ENCODE measurements at places on chromosomes 1 and 21.

- no peak for DNase-seq
Observed at GRCh38 chr1:160069460-160070231, at the start of gene KCNJ10. Gene KCNJ10, minus strand, starts transcription at chr1:160070160. Its CDS starts 27,628 bp downstream, at chr1:160042532.

- DNase-seq, result no peak
Observed at GRCh38 chr1:8378178-8378577, 60.3 kb downstream of the SLC45A1 start.

- no peak for DNase-seq
Observed at GRCh38 chr1:62912028-62912638, 128.2 kb downstream of the ATG4C start.

DNA sequence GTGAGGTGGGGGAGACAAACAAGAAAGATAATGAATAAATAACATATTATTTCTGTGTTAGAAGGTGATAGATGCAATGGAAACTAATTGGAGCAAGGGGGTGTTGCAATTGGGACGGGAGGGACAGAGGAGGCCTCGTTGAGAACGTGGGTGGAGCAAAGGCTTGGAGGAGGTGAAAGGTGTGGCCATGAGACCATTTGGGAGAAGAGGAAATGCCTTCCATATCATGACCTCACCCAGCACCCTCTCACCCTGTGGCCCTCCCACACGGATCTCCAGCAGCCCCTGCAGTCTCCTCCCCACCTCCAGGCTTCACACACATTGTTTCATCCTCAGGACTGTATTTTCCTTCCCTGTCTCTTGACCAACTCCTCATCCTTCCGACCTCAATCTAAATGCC lies 85.3 kb upstream of the ARHGAP29 start:
- DNase-seq, result no peak

- no peak for DNase-seq
Observed at GRCh38 chr1:80021891-80022290, 1015.4 kb upstream of the ADGRL4 start.

- DNase-seq, result no peak
Observed at GRCh38 chr1:99580451-99580850, 65.5 kb upstream of the PALMD start.

GRCh38 chr1:247535402-247535801 lies 838 bp downstream of the OR2C3 start:
- DNase-seq, result no peak

- DNase-seq, result no peak
Observed at GRCh38 chr21:25456672-25457071, 150.6 kb downstream of the MRPL39 start.

DNA sequence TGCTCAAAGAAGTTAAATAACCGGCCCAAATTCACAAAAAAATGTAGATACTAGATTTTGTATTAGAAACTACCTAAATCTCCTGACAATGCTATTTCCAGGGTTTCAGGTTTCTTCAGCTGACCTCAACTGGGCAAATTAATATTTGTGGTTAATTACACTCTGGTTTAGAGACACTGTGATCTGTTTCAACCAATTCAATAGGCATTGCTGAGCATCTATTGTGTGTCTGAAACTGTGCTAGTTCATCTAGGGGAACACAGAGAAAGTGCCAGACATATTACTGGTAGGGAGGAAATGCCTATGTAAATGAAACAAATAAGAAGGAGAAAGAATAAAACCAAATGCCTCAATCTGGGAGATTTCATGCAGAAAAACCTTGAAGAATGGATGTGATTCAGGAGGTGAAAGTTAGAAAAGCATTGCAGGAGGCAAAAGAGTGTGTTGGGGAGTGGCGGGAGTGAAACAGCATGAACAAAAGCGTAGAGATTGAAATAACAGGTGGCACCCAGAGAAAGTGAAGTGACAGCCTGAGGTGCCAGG lies 51.3 kb upstream of the IVNS1ABP start:
- no peak for DNase-seq

DNA sequence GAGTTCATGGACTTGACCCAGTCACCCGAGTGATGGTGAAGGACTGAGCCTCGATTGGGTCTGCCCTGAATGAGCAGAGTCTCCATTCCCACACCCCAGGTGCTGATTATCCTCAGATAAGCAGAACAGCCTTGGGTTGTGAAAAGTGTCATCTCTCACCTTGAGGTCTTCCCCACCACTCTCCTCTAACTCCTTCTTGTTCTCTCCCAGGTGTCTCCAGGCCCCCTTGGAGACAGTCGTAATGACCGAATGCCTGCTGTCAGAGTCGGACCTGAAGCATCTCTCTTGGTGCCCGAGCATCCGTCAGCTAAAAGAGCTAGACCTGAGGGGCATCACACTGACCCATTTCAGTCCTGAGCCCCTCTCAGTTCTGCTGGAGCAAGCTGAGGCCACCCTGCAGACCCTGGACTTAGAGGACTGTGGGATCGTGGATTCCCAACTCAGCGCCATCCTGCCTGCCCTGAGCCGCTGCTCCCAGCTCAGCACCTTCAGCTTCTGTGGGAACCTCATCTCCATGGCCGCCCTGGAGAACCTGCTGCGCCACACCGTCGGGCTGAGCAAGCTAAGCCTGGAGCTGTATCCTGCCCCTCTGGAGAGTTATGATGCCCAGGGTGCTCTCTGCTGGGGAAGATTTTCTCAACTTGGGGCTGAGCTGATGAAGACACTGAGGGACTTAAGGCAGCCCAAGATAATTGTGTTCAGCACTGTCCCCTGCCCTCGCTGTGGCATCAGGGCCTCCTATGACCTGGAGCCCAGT lies 3.4 kb downstream of the PRAMEF12 start:
- DNase-seq, result no peak

DNA sequence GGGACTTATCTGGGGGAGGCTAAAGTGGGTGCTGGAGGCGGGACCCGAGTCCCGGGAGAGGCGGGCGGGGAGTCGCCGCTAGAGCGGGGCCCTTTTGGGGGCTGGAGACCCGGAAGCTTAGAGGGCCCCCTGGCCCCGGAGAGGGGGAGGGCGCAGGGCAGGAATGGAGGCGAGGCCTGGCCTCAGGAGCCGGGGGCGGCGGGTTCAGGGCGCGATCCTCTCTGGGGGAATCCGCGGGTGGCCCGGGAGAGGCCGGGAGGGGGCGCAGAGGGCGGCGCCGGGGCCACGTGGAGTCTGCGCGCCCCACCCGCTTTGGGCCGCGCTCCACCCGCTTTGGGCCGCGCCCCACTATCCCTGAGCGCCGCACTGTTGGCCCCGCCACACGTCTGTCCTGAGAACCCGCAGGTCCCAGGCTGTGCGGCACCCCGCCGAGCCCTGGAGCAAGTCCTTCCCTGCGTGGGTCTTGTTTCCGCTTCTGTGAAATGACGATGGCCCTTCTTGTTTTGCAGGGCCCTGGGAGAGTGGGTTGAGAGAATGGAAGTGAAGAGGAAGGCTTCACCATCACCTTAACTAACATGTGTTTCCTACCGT lies 84.4 kb downstream of the NKAIN1 start:
- peak; percentile 5 for DNase-seq

- no peak for DNase-seq
Observed at GRCh38 chr1:233090746-233091494, 140.5 kb downstream of the NTPCR start.

- no peak for DNase-seq
Observed at GRCh38 chr1:172948457-172948856, 102.3 kb downstream of the TNFSF18 start.

DNA sequence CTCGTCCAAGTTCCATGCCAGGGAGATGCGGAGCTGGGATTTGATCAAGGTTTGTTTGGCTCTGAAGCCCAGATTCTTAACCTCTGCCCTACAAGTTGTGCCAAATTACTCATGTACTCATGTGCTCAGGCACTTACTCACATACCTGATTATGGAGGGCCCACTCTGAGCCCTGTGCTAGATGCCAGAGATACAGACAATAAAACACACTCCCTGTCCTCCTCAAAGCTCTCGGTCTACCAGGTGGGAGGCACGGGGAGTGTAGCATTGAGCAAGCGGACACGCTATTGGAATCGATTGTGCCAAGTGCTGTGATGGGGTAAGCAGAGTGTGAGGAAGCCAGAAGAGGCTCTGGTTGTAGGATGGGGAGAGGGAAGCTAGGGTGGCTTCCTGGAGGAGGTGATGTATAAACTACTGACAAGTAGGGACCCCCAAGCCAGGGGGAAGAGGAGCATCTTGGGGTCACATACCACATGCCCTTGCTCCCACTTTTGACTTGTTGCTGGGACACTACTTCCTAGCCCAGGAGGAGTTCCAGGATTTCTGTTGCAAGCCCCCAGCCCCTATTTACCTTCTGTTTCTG lies 49.8 kb upstream of the IFNLR1 start:
- no peak for DNase-seq

GRCh38 chr1:228280106-228280901 lies 72.5 kb downstream of the OBSCN start:
- DNase-seq, result no peak

GRCh38 chr1:206714331-206715058 lies 29.8 kb downstream of the MAPKAPK2 start:
- DNase-seq, result no peak

GRCh38 chr21:25550352-25551120 lies 56.7 kb downstream of the MRPL39 start:
- no peak for DNase-seq

DNA sequence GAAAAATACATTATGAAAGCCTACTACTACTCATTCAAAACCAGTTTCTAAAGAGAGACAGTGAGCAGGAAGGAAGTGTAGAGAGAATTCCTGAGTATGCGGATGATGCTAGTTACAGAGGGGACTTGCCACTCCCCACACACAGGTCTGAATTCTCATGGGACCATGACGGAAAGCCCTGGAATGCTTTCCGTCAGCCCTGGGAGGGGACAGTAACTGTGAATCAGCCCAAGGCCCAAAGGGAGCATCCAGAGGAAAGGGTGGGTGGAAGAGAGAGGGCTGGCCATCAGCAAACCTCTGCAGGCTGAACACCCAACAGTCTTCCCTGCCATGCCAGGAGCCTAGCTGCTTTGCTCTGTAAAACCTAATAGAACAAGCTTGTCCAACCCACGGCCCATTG lies 36.4 kb downstream of the RCSD1 start:
- no peak for DNase-seq

GRCh38 chr1:198939286-198939685 lies 300.4 kb downstream of the PTPRC start:
- no peak for DNase-seq

GRCh38 chr1:203287109-203287893 lies 18.0 kb upstream of the BTG2 start:
- DNase-seq, result no peak

DNA sequence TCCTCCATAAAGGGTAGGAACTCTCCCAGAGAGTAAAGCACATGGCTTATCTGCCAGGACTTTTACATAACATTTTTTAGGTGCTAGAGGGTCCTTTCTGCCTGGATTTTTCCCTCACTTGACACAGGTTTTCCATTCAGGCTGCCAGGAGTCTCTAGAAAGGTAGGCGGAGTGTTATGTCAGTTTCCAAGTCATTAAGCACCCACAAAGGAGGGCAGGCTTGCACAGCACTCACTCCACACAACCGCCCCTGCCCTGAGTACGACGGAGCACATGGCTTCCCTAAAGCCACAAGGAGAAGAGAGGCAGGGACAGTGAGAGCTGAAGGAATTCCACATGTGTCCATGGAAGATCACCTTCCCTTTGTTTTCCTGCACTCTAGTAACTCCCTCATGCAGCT lies 55.7 kb downstream of the CAPZB start:
- no peak for DNase-seq

GRCh38 chr1:163672976-163673758 lies 351.4 kb downstream of the NUF2 start:
- no peak for DNase-seq

GRCh38 chr1:183490932-183491331 lies 18.6 kb downstream of the SMG7 start:
- DNase-seq, result no peak

- no peak for DNase-seq
Observed at GRCh38 chr1:218374401-218375353, 29.5 kb downstream of the TGFB2 start.

GRCh38 chr1:206699000-206699586 lies 14.4 kb downstream of the MAPKAPK2 start:
- DNase-seq, result no peak

DNA sequence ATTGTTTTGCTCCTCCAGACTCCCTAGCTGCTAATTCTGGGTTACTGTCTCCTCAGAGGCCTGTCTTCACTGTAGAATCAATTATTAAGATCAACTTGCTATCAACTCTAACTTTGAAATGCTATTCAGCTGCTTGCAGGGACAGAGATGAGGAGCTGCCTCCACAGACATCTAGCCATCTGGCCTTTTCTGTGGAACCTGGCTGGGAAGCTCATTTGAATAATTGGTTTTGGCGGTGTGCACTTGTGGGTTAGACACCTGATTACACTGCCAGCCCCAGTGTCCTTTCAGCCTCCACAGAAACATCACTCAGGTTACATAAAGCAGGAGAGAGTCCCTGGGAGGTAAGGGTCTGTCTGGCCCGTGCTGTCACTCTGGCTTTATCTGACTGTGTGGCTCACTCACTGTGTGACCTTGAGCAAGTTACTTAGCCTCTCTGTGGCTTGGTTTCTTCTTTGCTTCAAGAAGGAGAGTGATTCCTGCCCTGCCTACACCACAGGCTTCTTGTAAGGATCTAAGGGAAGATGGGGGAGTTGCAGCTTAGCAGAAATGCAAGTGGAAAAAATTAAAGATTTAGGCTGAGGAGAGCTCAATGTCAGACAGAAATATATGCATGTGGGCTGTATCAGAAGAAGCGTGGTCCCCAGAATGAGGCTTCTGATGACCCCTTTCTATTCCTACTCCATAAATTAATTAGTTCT lies 131.6 kb downstream of the BEND5 start:
- DNase-seq, result no peak

GRCh38 chr21:40936771-40937261 lies 89.9 kb upstream of the DSCAM start:
- DNase-seq, result no peak

GRCh38 chr1:59445040-59445439 lies 148.1 kb downstream of the FGGY start:
- no peak for DNase-seq

GRCh38 chr1:94792473-94793295 lies 27.5 kb upstream of the SLC44A3 start:
- no peak for DNase-seq

- no peak for DNase-seq
Observed at GRCh38 chr1:244067893-244068292, 16.8 kb downstream of the ZBTB18 start.

DNA sequence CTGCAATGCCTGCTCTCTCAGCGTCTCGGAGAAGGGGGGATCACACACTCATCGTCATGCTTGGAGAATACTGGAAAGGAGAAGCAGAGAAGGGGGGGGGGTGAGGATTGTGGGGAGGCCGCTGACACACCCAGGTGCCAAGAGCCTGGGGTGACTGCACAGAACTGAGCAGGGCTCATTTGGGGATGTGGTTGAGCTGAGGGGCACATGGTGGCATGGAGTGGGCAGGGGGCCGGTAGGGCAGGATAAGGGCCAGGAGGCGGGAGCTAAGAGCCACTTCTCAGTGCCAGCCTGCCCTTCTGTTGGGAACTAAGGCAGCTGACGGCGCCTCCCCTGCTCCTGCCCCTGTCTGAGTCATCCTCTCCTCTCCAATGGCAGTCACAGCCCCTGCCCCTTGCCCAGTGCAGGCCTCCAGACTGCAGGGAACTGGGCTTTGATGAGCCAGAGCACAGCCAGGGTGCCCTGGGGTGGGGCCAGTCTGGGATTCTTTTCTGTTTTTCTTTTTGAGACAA lies 27.2 kb downstream of the MRPL37 start:
- DNase-seq, result no peak

Data from stimulated activated CD8-positive, alpha-beta memory T cell treated with anti-CD3 and anti-CD28 coated beads, Interleukin-4, amount 100 ng/mL, for 1 hour (primary cell).